Ovary (tissue), 10 donors: ENCODE measurements at places on chromosomes 12 and 14.

GRCh38 chr14:32633224-32633859 is 304.2 kb downstream of the AKAP6 start:
- DNase-seq, result no peak

DNA sequence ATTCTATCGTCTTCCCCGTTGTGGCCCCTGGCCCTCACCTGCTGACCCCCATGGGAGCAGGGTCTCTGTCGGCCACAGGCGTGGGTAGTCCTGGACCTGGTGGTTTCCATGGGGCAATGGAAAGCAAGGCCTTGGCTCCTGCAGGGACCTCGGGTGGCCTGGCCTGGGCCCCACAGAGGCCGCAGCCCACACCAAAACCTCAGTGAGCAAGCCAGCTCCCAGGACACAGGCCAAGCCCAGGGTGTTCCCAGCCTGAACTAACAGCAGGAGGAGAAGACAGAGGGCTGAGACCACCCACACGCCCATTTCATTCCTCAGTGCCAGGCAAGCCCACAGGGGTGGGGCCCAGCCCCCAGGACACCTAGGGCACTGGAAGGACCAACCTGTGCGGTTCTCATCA is 16.9 kb downstream of the ABCB9 start:
- DNase-seq, result no peak

DNA sequence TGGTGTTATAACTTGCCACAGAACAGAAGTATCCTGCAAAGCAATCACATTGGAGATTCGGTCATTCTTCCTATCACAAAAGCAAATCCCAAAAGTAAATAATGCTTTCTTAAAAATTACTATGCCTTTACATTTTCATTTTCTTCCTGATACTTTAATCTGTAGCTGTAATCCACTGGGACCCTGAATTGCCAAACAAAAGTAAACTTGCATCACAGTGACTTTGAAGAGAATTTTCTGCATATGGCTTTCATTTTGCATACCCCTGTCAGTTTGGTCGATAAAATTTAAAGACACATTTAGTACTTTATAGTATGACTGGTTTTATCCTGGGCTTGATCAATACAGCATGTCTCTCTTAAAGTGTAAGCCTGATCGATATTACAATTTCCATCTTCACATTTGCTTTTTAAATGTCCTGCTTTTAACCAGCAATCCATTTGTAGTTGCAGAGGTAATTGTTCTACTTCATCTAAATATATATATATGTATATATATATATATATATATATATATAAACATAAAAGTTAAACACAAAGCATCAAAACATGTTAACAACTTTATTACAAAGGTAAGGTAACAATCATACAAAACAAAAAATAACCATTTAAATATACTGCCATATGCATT is 53.7 kb upstream of the PLEKHA5 start:
- DNase-seq, result no peak

- DNase-seq, result no peak
Observed at GRCh38 chr12:132490422-132491137, 629 bp downstream of the FBRSL1 start.

DNA sequence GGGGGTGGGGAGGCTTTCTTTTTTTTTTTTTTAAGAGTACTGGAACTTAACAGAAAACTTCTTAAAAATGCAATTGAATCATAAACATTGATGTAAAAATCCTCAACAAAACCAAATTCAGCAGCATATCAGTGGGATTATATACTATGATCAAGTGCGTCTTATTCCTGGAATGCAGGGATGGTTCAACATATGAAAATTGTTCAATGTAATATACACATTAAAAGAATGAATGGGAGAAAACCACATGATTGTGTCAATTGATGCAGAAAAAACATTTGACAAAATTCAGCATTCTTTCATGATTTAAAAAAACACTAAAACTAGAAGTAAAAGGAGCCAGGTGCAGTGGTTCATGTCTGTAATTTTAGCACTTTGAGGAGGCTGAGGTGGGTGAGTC is 41.2 kb upstream of the CCT2 start:
- no peak for DNase-seq

GRCh38 chr12:30753233-30753632 is 1.5 kb downstream of the CAPRIN2 start:
- DNase-seq, result no peak

DNA sequence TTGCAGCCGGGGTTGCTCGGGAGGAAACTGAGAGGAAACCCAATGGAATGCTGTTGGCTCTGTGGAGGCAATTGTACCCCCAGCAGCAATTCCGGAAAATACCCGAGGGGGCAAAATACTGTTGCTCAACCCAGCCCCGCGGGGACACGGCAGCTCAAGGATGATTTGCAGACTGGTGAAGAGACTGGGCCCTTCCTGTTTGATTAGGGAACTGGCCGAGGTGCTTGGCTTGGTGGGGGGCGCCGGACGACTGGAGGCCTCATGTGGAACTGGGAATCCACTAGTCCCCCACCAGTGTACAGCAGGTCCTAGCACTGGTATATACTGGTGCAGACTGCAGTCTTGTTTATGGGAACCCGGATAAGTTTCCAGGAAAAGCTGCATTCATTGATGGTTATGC is 10.3 kb upstream of the RNASE12 start:
- DNase-seq, result no peak

DNA sequence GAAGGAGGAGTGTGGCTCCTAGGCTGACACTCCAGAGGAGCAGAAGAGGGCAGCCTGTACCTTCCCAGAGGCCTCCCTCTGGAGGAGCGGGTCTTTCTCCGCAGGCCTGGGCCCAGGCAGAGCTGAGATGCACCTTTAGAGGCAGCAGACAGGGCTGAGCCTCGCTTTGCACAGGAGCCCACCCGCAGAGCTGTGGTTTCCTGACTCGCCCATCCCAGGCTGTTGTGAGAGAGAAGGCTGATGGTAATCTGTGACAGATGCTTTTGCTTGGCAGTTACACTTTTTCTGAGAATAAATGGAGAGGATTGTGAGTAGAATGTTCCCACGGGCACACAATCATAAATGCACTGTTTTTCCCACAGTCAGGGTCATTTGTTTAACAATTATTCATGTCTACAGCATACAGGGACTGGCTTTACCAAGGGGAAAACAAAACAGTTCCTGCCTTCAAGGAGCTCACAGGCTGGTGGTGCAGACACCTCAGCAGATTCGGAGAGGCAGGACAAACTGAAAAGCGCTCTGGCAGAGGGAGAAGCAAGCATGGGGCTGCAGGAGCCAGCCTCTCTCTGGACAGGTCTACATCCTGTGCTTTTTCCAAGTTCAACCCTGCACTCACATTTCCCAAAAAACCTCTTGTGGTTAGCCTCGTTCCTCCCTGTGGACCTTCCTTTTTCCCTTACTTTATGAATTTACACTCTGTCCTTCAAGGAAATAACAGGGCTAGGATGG is 13.9 kb downstream of the EVL start:
- DNase-seq, result no peak

DNA sequence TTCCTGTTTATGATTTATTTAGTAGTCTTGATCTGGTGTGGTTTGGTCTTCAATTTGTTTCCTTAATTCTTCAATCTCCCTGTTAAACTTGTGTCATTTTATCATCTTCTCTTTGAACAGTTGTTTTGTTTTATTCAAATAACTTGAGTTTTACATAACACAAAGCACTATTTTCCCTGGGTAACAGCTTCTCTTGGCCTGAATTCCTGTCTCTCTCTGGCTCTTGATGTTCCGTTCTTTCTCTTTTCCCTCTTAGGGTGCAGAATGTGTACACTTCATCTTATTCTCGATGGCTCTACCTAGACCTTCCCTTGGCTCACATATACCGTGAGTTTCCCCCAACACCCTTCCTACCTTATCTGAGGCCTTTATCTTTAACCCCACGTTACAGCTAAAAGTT is 36.8 kb upstream of the VPS33A start:
- no peak for DNase-seq

- DNase-seq, result no peak
Observed at GRCh38 chr12:103456006-103456405, 39.8 kb downstream of the C12orf42 start.

DNA sequence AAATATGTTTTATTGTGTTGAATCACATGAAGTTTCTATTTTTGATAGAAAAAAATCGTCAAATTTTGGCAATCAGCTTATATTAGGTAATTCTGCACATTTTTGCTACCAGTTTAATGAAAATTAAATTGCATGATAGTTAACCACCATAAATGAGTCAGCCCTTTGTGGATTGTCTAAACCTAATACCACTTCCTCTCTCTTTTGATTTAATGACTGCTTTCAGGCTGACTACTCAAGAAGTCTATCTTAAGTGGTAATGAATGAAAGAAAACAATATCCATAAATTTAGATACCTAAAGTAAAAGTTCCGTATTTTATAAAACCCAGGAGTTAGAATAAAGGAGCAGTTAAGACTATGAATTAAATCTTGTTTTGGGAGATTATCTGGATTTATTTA is 450.5 kb downstream of the TMEM117 start:
- DNase-seq, result no peak

DNA sequence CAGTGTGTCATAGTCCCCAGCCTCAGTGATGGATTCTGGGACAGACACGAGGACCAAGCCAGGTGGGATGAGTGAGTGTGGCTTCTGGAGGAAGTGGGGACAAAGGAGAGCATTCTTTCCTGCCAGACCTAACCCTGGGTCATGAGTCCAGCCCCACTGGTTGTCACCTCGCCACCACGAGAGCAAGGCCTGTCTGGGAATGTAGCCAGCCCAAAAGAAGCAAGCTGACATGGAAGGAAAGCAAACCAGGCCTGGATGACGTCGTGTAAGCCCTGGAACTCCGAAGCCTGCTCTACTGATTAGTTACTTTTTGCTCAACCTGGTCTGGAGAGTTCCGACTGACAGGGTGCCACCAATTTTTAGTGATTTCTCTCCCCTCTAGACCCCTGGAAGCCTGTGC is 105.9 kb downstream of the SINHCAF start:
- DNase-seq, result no peak

- no peak for DNase-seq
Observed at GRCh38 chr14:62592877-62593276, 452.4 kb downstream of the KCNH5 start.

- no peak for DNase-seq
Observed at GRCh38 chr12:2335513-2335912, 282.7 kb downstream of the CACNA1C start.

DNA sequence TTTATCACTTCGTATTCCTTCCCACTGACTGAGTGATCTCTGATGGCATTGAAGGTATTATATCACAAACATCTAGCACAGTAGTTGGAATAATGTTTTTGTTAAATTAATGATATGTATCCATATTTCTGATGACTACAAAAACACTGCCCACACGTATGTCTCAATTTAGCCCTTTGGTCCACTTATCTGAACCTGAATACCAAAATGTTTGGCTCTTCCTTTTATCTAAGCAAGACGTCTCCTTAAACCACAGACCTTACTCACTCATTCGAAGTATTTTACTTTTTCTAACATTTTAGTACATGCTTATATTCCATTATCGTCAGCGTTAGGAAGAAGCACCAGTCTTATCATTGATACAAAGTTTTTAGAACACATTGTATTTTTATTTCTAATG is 126.4 kb downstream of the PIK3C2G start:
- no peak for DNase-seq

GRCh38 chr12:29907461-29907860 is 123.7 kb upstream of the TMTC1 start:
- DNase-seq, result no peak

- DNase-seq, result no peak
Observed at GRCh38 chr12:8846305-8846704, 23.9 kb downstream of the A2ML1 start.

- peak; percentile 86 for DNase-seq
Observed at GRCh38 chr14:64704143-64704742, at the start of gene PLEKHG3. Gene PLEKHG3 (plus strand): TSS chr14:64704424. CDS start chr14:64727632, 23,208 bp downstream.

DNA sequence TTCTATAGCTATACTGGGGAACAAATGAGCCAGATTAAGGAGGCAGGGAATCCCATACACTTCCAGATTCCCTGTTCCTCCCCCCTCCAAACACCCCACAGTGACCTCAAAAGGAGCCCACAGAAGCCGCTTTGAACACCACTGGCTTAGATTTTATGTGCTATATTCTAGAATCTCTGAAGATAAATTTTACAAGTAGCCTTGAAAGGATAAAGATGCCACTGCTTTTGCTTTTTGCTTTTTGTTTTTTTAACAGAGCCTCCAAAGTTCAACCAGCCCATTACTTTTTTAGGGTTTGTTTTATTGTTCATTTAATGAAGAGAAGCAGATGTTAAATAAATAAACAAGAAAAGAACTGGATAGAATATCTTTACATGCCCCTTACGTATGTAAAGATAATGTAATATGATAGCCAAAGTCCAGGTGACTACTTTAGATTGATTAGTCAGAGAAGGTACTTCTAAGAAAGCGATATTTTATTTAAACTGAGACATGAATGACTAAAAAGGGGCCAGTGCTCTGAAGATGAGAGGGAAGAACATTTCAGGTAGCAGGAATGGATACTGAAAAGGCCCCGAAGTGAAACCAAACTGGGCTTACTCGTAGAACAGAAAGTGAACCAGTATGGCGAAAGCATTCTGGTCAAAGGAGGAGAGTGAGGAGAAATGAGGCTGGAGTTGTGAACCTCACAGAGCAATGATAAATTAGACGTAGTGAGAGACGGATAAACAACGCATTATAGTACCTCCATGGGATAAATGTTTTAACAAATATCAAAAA is 44.6 kb downstream of the DUSP6 start:
- no peak for DNase-seq

DNA sequence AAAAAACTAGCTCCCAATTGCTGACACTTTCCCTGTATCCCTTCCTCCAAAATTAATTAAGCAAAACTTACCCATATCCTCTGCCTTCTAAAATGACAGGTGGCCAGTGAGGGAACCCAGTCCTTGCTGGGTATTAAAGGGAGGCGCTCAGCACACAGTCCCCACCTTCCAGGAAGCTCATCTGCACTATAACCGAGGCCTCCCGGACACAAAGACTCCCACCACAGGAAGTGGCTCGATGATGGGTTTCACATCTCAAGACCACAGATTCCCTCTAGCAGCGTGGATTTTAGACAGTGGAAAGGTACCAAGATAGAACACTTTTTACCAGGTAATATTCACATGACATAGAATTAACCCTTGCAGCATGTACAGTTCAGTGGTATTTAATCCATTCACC is 126.8 kb upstream of the NCOR2 start:
- DNase-seq, result no peak

GRCh38 chr14:68690089-68690958 is 102.5 kb downstream of the ZFP36L1 start:
- DNase-seq, result no peak

DNA sequence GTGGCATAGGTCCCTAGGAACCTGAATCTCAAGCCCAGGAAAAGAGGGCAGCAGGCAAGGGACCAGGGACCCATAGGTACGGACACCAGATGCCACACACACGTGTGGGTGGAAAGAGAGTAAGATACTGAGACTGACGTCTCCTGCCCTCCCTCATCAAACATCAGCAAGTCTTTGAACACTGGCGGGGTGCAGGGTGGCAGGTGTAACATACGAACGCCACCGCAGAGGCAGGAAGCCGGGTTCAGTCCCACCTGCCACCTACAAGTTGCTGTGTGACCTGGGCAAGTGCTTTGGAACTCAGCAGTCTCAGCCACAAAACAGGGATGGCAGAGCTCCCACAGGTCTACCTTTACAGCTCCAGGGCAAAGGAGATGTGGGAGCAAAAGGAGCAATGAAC is 11.1 kb downstream of the ACTN1 start:
- DNase-seq, result no peak

DNA sequence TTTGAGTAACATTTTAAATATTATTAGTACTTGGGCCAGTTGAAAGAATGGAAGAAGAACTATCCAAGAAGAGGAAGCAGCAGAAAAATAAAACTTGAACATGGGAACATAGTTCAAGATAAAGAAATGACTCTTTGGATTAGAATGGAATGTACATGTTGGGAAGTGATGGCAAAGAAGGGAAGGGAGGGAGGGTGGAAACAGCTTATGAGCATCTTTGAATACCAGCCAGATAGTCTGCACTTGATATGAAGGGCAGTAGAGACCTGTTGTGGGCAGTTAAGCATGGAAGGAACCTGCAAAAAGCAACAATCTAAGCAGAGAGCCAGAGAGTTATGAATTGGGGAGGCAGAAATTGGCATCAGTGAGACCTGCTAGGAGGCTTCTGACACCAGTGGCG is 10.0 kb upstream of the IL22 start:
- DNase-seq, result no peak
